ENCODE measurements at places on chromosomes 3 and 15. TPM values are rescaled to one million over a fixed set of nuclear protein-coding genes. Genes with fewer than 3 reads are reported as not detected.

Gene NRROS
- 16.4 TPM for total RNA-seq

Gene ZPLD1
- total RNA-seq: 0.10 TPM

Gene UCN2
- total RNA-seq: 0.24 TPM

- no peak for DNase-seq
Measured at GRCh38 chr15:74776821-74777768, 4.8 kb upstream of the CSK start.

- no peak for DNase-seq
Measured at GRCh38 chr3:15654127-15654526, 52.6 kb downstream of the BTD start.

DNA sequence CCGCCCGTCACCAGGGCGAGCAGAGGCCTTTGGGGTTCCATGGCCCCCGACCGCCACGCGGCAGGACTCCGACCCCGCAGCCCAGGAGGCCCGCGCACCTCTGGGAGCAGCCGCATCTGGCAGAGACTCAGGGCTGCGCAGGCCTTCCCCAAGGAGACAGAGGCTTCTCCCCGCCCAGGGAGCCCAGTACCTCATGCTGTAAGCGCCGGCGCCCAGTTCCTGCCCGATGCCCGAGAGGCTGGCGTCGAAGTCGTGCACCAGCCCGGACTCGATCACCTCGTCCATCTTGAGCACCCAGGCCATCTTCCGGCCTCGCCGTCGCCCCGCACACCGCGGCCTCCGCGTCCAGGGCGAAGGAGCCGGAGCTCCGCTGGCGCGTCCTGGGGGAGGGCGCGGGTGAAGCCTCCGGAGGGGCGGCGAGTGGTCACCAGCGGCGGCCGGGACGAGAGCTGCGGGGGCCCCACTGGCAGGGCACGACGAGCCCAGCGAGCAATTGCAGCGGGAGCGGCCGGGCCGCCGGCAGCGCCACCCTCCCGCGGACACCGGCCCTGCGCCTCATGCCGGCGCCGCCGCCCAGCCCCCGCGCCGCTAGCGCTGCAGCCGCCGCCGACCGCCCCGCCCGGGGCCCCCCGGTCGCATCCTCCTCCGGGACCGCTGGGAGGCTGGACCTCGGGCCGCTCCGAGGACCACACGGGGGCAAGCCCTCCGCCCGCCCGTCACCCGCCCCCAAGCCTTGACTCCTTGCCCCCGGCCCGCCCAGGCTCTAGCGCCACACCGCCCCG, 468 bp downstream of the UBP1 start:
- DNase-seq: no peak

- DNase-seq: no peak
Measured at GRCh38 chr3:71254281-71255057, 329.1 kb downstream of the FOXP1 start.

All from glomerular endothelial cell (primary cell).